ENCODE measurements at places on chromosomes 12 and 14. TPM values are rescaled to one million over a fixed set of nuclear protein-coding genes. Genes with fewer than 3 reads are reported as not detected.

Gene STAC3
- total RNA-seq: 1.6 TPM

Gene SDR9C7
- 0.28 TPM for total RNA-seq

Gene KRT6C
- not detected for total RNA-seq

Gene NUAK1
- 23.1 TPM for total RNA-seq

GRCh38 chr12:52870361-52871290 lies 21.8 kb upstream of the KRT78 start:
- DNase-seq: peak; percentile 95

- DNase-seq: no peak
Measured at GRCh38 chr14:84197704-84198103, 1332.2 kb upstream of the FLRT2 start.

DNA sequence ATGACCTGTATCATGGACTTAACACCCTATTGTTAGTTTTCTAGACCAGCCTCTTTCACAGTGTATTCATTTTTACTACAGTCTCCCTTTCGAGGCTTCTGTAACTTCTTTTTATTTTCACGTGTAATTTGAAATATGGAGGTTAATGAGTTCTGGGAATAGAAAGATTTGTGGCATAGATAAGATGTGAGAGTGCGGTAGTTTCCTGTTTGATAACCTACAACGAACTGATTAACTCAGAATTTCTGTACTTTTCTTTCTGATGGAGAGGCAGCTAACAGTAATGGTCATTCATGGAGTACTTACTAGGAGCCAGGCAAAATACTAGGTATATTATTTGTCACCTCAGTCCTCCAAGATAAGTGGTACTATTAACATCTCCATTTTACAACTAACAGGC lies 21.2 kb downstream of the POLR3B start:
- DNase-seq: no peak

GRCh38 chr12:44285321-44285960 lies 449.6 kb downstream of the TMEM117 start:
- DNase-seq: no peak

DNA sequence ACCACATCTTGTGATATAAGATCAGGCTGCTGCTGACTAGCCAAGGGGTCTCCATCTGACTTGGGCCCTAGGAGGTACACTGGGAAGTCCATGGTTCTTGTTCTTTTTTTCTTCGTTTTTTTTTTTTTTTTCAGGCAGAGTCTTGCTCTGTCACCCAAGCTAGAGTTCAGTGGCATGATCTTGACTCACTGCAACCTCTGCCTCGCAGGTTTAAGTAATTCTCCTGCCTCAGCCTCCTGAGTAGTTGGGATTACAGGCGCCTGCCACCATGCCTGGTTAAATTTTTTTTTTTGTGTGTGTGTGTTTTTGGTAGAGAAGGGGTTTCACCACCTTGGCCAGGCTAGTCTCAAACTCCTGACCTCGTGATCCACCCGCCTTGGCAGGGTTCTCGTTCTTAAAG lies 178.2 kb downstream of the RMST start:
- no peak for DNase-seq

DNA sequence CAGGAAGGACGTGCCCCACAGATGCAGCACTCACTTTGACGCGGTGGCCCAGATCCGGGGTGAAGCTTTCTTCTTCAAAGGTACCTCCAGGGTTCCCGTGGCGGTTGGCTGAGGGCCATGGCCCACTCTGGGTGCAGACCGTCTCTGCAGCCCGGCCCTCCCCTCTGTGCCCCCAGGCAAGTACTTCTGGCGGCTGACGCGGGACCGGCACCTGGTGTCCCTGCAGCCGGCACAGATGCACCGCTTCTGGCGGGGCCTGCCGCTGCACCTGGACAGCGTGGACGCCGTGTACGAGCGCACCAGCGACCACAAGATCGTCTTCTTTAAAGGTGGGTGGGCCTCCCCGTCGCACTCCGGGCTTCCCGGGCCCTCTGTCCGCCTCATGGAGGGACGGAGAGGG lies 16.9 kb downstream of the MMP17 start:
- no peak for DNase-seq

GRCh38 chr14:24366413-24366720 lies 1.6 kb upstream of the NFATC4 start:
- no peak for DNase-seq
